ENCODE measurements at places on chromosomes 2 and 18. TPM values are rescaled to one million over a fixed set of nuclear protein-coding genes. Genes with fewer than 3 reads are reported as not detected.

DNA sequence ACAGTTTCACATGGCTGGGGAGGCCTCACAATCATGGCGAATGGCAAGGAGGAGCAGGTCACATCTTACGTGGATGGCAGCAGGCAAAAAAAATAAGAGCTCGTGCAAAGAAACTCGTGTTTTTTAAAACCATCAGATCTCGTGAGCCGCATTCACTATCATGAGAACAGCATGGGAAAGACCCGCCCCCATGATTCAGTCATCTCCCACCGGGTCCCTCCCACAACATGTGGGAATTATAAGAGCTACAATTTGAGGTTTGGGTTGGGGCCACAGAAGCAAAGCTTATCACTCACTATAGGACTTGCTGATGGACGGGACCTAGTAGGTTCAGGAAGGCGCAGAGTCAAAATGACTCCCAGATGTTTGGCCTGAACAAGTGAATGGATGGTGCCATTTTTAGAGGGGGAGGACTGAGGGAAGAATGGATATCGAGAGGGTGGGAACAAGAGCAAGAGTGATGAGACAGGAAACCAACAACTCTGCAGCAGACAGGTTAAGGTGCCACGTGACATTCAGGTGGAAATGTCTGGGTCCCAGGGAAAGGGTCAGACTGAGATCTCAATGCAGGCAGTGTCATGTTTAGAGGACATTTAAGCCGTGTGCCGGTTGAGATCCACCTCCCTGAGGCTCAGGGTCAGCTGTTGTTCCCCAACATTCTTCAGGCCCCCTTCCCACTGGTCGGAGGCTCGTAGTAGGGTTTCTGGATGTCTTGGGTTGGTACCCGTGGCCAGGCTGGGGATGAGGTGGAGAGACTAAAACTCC lies 85.7 kb downstream of the MYCN start:
- H3K27ac ChIP-seq, result no peak overlapping the region
- no peaks in the 10 kb centered on the region for H3K36me3 ChIP-seq
- no peaks in the 10 kb centered on the region for H3K27me3 ChIP-seq
- no peaks in the 10 kb centered on the region for H3K4me1 ChIP-seq

DNA sequence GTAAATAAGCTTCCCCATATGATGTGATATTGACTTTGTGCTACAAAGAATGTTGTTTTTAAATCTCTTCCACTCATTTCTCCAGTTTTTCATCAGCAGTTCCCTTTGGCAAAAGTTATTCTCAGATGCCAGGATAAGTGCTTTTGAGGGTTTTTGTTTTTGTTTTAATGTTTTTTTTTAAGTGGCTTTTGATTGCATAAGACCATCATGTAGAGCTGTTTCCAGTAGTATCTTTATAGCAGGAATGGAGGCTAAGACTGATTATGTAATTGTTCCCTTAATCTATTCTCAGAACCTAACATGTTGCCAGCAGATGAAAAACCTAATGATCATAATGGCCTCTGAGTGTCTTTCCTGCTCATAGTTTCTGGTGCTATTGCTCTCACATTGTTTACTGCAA lies 77.9 kb downstream of the CABLES1 start:
- H3K36me3 ChIP-seq, result no peaks in the 10 kb centered on the region
- no peak overlapping the region for H3K27ac ChIP-seq
- no peaks in the 10 kb centered on the region for H3K27me3 ChIP-seq
- no peak for DNase-seq

- H3K27me3 ChIP-seq, result no peaks in the 10 kb centered on the region
- H3K36me3 ChIP-seq, result no peaks in the 10 kb centered on the region
- H3K4me1 ChIP-seq, result no peaks in the 10 kb centered on the region
Measured at GRCh38 chr2:6692819-6693218, 172.9 kb downstream of the CMPK2 start.

DNA sequence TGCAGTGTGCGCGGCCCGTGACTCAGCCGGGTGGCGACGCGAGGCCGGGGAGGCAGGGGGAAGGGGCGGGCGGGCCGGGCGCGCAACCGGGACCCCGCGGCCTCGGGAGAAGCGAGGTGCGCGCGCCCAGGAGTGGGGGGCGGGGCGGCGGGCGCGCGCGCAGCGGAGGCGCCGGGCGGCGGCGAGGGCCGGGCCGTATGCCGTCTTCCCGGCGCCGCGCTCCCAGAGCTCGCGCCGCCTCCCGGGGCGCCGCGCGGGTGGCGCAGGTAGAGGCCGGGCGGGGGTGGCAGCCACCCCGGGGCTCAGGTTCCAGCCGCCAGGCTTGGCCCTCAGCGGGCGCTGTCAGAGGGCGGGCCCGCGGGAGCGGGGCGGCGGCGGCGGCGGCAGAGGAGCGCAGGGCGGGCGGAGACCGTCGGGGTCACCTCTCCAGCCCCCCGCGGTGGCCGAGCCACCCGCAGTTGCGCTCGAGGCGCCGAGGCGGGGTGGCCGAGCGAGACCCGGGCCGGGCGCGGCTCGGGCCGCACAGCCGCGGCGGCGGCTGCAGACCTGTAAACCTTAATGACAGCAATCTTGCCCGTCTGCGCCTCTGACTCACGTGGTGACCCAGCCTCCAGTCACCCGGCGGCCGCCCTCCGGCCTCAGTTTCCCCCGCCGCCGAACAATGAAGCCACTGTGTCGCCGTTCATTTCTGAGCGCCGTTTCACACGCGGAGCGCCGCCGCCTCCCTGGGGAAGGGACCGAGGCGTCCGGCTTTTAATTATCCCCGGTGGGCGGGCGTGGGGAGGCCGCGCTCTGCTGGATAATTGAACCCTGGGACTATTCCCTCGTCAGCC lies 25.3 kb upstream of the SMAD7 start:
- peaks cover 20% of the 10 kb centered on the region for H3K27me3 ChIP-seq
- peak; percentile 63 for DNase-seq
- no peak overlapping the region for H3K27ac ChIP-seq
- no peaks in the 10 kb centered on the region for H3K36me3 ChIP-seq
- no peak overlapping the region for H3K4me3 ChIP-seq

DNA sequence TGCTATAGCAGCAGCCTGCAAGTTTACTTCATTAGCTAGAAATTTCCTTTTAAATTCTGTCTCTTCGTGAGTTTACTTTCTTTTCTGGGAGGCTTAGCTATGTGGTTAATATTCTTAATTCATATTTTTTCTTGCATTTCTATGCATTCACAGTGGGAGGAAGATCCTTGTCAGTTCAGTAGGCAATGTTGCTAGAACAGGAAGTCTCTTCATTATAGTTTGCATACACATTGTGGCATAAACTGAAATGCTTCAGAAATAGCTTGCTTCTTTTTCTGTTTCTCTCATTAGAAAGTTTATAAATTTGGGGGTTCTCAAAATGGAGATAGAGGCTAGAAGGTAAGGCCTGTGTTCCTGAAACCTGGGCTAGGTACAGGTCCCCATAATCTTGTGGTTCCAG lies 8.1 kb upstream of the ARHGAP15 start:
- no peaks in the 10 kb centered on the region for H3K36me3 ChIP-seq
- H3K27me3 ChIP-seq, result no peaks in the 10 kb centered on the region
- no peak for DNase-seq
- peaks cover 33% of the 10 kb centered on the region for H3K4me1 ChIP-seq
- peak overlapping the region; percentile 45 for H3K27ac ChIP-seq

DNA sequence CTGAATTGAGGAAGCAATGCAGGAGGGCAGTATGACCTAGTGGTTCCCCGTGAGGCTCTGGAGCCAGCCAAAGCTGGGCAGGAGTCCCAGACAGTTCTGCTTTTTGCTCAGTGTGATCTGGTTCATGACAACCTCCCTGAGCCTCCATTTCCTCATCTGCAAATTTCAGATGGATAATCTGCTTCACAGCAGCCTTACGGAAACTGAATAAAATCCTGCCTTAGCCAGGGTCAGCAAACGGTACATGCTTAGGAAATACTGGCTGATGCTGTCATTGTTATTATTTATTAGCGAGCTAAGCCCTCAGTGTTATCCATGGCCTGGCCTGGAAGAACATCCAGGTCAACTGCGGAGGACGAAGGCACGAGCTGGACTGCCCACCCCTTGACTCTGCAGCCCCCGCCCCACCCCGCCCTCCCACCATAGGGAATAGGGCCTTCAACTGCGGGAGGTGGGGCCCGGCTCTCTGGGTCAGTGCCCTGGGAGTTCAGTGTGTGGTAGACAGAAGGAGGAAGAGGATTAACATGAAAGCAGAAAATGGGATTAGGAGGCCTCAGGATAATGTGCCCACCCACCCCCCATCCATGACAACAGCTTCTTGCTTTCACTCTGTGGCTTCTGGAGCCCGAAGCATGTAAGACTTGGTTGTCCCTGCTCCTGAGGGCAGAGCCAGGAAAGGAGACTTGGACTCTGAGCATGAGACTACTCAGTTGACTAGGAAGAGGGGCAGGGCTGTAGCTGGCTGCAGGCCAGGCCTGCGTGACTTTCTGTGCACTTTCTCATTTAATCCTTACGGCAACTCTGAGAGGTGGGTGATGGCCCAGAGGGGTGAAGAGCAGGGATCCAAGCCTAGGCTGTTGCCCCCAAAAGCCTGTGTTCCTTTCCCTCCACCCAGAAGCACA lies 13.1 kb downstream of the PKDCC start:
- H3K4me3 ChIP-seq, result no peak overlapping the region
- no peaks in the 10 kb centered on the region for H3K4me1 ChIP-seq
- H3K27me3 ChIP-seq, result peaks cover 7% of the 10 kb centered on the region
- DNase-seq, result no peak

GRCh38 chr2:219228041-219228910 lies 1.2 kb downstream of the ATG9A start:
- H3K4me3 ChIP-seq, result peak overlapping the region; percentile 98
- no peaks in the 10 kb centered on the region for H3K27me3 ChIP-seq
- H3K27ac ChIP-seq, result peak overlapping the region; percentile 87
- DNase-seq, result no peak

DNA sequence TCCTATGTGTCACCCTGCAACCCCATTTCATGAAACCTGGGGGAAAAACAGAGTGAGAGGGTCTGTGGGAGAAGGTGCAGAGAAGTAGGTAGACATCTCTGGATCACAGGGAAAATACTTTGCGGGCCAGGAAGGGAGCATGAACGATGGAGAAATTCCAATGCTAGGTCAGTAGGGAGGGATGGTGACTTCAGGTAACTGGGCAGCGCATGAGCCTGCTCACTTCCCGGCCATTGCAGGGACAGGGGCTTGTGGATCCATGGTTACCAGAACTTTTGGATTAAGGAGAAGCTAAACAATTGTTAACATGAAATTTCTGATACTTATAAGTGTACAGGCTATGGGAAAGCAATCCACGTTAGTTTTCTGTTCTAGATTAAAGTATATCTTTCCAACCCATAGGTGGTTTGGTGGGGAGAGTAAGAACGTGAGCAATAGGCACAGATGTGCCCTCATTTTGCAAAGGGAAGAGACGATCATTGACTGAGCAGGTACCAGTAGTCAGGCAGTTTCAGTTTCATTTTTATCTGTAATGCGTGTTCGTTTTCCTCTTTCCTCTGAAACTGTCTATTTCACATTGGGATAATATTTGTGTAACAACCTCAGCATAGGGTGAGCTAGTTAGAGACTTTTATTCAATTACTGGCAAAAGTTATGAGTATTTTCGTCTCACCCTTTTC lies 65.0 kb downstream of the NYAP2 start:
- H3K4me1 ChIP-seq, result peaks cover 4% of the 10 kb centered on the region
- no peaks in the 10 kb centered on the region for H3K27me3 ChIP-seq
- peak; percentile 16 for DNase-seq
- no peak overlapping the region for H3K27ac ChIP-seq
- no peak overlapping the region for H3K4me3 ChIP-seq

- H3K4me3 ChIP-seq, result no peak overlapping the region
- H3K27ac ChIP-seq, result no peak overlapping the region
- peaks cover 3% of the 10 kb centered on the region for H3K36me3 ChIP-seq
- DNase-seq, result no peak
Measured at GRCh38 chr2:241568726-241569125, 10.2 kb downstream of the BOK start.

- no peaks in the 10 kb centered on the region for H3K36me3 ChIP-seq
- H3K27ac ChIP-seq, result no peak overlapping the region
- no peaks in the 10 kb centered on the region for H3K27me3 ChIP-seq
- no peaks in the 10 kb centered on the region for H3K4me1 ChIP-seq
- DNase-seq, result no peak
Measured at GRCh38 chr2:63675026-63675425, 86.3 kb downstream of the MDH1 start.

- H3K27me3 ChIP-seq, result no peaks in the 10 kb centered on the region
- H3K4me1 ChIP-seq, result no peaks in the 10 kb centered on the region
- DNase-seq, result no peak
- no peaks in the 10 kb centered on the region for H3K36me3 ChIP-seq
- no peak overlapping the region for H3K4me3 ChIP-seq
Measured at GRCh38 chr2:221480821-221481220, 91.3 kb downstream of the EPHA4 start.

- H3K36me3 ChIP-seq, result no peaks in the 10 kb centered on the region
- no peaks in the 10 kb centered on the region for H3K27me3 ChIP-seq
- H3K4me1 ChIP-seq, result no peaks in the 10 kb centered on the region
- no peak for DNase-seq
Measured at GRCh38 chr2:65487404-65487803, 55.0 kb upstream of the SPRED2 start.

DNA sequence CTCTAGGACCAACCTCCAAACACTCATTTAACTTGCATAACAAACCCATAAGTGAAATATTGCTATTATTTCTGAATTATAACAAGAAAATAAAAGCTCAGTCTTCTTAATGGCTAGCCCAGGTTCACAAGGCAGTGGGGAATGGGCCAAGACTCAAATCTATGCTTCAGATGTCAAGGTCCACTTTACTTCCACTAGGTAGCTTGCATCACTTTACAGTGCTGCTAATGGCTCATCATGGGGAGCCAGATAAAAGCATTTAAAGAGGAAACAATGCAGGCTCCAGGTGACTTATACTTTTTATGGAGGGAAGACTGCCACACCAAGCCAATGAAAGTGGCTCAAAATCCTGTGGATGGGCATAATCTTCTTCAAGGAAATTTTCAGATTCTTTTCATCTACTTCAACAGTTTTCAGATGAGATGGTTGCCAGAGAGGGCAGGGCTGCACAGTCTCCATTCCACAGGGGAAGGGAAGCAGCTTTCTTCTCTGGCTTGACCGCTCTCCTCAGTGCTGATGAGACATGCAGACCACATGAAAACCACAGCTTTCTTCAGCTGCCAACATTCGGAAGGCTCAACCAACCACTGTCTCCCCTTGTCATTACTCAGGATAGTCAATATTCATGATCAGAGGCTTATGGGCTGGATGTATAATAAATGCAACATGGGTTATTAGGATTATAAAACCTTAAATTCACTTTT lies 361.9 kb upstream of the MEX3C start:
- no peak overlapping the region for H3K27ac ChIP-seq
- H3K4me1 ChIP-seq, result no peaks in the 10 kb centered on the region
- no peak overlapping the region for H3K4me3 ChIP-seq
- no peaks in the 10 kb centered on the region for H3K36me3 ChIP-seq
- H3K27me3 ChIP-seq, result no peaks in the 10 kb centered on the region

GRCh38 chr2:215811409-215812345 lies 201.7 kb downstream of the MREG start:
- H3K4me3 ChIP-seq, result no peak overlapping the region
- H3K27ac ChIP-seq, result no peak overlapping the region
- peaks cover 31% of the 10 kb centered on the region for H3K4me1 ChIP-seq
- H3K27me3 ChIP-seq, result no peaks in the 10 kb centered on the region

GRCh38 chr2:11722292-11723060 lies 24.0 kb upstream of the LPIN1 start:
- H3K27ac ChIP-seq, result no peak overlapping the region
- H3K27me3 ChIP-seq, result no peaks in the 10 kb centered on the region
- H3K36me3 ChIP-seq, result no peaks in the 10 kb centered on the region
- peaks cover 8% of the 10 kb centered on the region for H3K4me1 ChIP-seq

- no peaks in the 10 kb centered on the region for H3K27me3 ChIP-seq
- no peak overlapping the region for H3K4me3 ChIP-seq
Measured at GRCh38 chr18:23837591-23837990, 148.3 kb downstream of the LAMA3 start.

PLB1 gene
- total RNA-seq, result 0.25 TPM

UNC50 gene
- 38.8 TPM for total RNA-seq

MARCHF4 gene
- total RNA-seq, result not detected

HOXD13 gene
- not detected for total RNA-seq
